Skin of body (tissue), 3 donors: ENCODE measurements at places on chromosomes 6 and 20. TPM values are rescaled to one million over a fixed set of nuclear protein-coding genes. Genes with fewer than 3 reads are reported as not detected.

PRKN gene
- 5.2 TPM for total RNA-seq

BPIFA1 gene
- total RNA-seq, result not detected

NRN1 gene
- 19.7 TPM for total RNA-seq

CALHM5 gene
- 4.6 TPM for total RNA-seq

SOBP gene
- 5.9 TPM for total RNA-seq

HSPA12B gene
- total RNA-seq, result 14.0 TPM

CST2 gene
- not detected for total RNA-seq

EPHA7 gene
- total RNA-seq, result 2.3 TPM

ENPP4 gene
- total RNA-seq, result 4.6 TPM

NRSN1 gene
- 0.39 TPM for total RNA-seq

RPL7L1 gene
- 88.3 TPM for total RNA-seq
